ENCODE measurements at places on chromosomes 7 and 10.

DNA sequence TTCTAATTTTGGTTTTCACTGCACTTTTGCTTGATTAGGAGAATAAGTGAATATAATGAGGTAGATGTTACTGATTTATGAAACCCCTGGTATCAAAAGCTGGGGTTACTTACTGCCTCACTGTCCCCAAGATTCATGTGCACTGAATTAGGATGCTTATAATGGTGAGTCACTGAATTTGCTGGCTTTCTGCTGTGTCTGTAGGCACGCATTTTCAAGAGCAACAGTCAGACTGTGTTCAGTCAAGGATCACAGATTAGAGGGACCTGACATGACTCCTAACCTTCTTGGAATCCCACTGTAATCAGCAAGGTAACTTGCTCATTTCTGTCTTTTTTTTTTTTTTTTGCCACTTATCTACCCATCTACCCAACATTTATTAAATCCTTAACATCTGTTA is 59.7 kb downstream of the GPR85 start:
- no peak for DNase-seq

DNA sequence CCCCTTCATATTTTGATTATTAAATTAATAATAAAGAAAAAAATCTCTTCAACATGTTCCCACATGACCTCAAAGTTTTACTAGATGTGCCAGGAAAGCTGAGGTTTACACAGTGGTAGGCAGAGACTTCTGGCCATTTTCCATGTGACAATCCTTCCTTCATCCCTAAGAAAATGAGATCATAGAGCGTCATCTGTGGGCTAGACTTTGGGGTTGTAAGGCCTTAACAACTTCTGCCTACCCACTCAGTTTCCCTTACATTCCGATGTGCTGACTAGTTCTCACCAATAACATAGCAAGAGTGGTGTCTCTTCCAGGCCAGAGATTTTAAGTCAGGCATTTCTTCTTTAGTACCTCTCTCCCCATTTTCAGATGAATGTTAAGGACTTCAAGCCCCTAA is 171.1 kb upstream of the PHF14 start:
- no peak for DNase-seq

GRCh38 chr7:25863005-25863728 is 288.8 kb upstream of the NFE2L3 start:
- peak; percentile 19 for DNase-seq

DNA sequence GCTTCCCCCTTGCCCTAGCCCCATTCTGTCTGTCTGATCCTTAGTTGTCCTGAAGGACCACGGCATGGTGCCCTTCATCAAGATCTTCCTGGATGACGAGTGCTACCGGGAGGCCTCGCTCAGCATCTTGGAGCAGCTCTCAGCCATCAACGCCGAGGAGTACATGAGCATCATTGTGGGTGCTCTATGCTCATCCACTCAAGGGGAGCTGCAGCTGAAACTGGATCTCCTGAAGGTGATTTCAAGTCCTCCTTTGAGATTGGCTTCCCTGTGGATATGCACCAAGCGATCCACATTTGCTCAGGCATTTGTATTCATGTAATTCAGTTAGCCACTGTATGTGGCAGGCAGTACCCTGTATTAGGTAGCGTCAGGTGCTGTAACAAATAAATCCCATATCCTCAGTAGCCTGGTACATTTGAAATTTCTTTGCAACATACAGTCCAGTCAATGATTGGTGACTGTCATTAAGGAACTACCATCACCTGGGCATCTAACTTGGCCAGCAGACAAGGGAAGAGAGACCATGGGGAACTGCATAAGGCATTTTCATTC is 51.2 kb downstream of the WDFY4 start:
- DNase-seq: no peak

DNA sequence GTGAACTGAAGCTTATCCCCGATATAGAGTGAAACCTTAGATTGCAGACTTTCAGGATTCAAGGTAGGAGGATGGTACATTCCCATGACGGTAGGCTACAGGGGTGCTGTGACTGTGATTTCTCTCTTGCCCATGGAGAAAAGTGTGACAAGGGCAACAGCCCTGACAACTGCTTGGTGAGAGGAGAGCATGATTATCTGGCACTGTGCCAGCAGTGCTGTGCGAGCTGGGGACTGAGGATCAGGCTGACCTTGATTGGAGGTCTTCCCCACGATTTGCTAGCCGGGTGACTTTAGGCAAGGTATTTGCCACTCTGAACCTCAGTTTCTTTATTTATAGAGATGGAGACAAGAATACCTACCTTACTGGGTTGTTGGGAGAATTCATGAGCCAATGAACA is 229.5 kb downstream of the PTEN start:
- peak; percentile 27 for DNase-seq

DNA sequence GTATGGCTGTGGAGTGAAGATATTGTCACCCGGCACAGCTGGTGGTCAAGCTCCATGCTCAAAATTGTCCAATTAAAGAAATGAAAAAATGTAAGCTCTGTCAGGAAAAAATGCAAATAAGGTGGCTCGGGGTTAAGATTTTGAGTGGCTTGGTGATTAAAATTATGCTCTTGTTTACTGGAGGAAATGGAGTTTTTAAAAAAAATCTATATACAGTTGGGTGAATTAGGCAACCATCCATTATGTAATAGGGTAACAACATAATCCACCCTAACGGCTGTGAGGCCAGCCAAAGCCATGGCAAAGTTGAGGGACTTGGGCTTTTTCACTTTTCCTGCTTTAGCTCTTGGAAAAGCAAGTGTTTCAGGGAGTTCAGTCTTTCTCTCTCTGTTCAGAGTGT is 260.8 kb upstream of the HABP2 start:
- DNase-seq: no peak

- no peak for DNase-seq
Measured at GRCh38 chr7:44057849-44058758, 7.3 kb downstream of the PGAM2 start.

DNA sequence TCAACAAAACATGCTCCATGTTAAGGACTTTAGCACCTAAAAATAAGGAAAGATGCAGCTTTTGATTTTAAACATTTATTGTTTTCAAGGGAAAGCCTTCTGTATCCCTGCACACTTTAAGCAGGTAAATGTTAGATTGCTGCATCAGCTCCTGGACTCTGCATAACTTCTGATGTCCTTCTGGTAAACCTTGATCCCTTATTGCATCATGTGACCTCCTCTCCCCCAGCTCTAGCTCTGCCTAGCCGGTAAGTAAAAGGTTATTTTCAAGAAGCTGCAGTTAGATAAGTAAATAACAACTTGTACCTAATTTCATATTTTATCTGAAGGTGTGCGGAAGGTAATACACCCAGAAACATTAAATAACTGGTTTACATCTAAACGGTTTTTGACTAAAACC is 37.5 kb downstream of the PDK4 start:
- peak; percentile 76 for DNase-seq

DNA sequence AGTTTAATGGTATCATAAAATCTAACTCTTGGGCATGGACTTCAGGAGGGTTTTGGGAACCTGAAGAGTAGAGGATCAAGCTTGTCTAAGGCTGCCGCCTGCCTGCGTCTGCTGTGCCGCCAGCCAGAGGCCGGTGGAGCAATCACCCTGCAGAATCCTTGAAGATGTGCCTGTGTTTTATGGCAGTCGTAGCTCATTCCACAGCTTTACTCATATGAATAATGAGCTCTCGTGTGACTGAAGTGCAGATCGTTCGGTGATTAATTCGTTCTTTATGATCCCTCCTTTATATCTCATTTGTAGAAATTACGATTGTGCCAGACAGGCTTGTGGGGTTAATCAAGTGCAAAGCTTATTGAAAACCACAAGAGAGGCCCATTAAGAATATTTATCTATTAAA is 100.8 kb downstream of the ACTR3B start:
- no peak for DNase-seq

- DNase-seq: no peak
Measured at GRCh38 chr10:58546722-58547445, 34.2 kb downstream of the BICC1 start.

GRCh38 chr10:29773675-29774091 is 138.9 kb upstream of the SVIL start:
- no peak for DNase-seq

DNA sequence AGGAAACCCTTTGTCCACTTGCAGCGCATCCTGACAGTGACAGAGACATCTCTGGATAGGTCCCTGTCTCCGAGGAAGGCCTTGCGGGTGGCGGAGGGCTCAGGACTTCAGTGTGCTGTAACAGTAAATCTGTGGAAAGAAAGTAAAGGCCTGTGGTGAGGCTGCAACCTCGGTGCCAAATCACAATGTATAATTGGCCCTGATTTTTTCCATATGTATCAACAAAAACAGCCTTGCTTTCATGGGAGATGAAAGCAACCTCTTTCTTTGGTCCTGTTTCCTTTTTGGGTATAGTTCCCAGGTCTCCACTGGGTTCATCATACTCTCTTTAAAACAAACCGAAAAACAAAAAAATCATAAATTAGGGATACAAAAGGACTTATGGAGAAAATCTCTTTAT is 110.9 kb upstream of the BMPER start:
- DNase-seq: no peak

- DNase-seq: no peak
Measured at GRCh38 chr10:58796824-58797223, 284.2 kb downstream of the BICC1 start.

- DNase-seq: no peak
Measured at GRCh38 chr10:121497513-121498470, 100.5 kb downstream of the FGFR2 start.

DNA sequence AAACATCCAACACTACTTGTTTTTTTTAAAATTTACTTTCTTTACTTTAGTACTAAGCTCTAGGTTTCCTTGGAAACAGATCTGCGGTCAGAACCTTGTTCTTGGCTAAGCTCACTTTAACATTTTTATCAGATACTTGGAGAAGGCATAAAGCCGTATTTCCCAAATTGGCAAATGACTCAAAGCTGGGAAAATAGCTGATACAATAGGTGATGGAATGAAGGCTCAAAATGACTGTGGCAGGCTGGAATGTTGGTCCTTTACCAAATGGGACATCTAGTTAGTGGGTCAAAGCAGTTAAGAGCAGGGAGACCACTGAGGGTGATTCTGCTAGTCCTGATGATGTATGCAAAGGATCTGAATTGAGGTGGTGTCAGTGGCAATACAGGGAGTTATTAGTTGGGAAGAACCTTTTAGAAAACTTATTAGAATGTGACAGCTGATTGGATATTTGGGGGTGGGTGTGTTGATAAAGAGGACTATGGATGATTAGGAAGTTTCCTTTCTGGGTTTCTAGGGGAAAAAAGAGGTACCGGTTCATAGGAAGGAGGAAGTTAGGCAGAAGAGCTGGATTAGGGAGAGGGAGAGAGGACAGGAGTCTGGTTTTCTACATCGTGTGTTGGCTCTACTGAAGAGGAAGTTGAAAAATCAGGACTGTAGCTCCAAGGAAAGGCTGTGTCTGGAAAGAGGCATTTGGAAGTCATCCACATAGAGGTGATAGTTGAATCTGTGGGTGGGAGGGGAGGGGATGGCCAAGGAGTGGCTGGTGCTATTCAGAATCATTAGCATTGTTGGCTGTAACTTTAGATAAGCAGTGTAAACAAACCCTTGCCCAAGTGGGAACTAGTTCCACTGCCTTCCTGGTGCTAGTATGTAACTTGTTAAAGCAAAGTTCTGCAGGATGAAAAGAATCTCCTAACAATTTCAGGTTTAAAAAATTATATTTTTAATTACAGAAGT is 13.1 kb downstream of the PLCE1 start:
- DNase-seq: no peak

GRCh38 chr10:104308439-104308903 is 29.8 kb downstream of the ITPRIP start:
- DNase-seq: no peak

- peak; percentile 72 for DNase-seq
Measured at GRCh38 chr7:47669178-47669891, 87.4 kb upstream of the TNS3 start.

- DNase-seq: no peak
Measured at GRCh38 chr7:22582863-22583622, 83.1 kb upstream of the STEAP1B start.

DNA sequence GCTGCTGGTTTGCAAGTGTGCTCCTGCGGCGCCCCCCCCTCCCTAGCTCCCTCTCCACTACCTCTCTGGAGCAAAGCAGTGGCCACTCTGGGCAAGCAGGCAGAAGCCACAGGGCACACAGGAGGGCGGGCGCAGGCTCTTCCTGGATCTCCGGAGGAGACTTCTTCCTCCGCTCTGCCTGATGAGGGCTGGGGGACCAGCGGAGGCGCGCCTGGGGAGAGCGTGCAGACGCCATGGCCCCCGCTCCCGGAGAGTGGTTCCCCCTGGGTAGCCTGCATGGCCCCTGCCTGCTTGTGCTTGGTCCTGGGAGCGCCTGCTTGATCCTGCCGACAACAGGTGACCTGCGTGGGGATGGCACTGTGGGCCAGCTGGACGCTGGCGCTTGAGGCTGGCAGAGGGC is 29.0 kb downstream of the ANKMY2 start:
- no peak for DNase-seq

DNA sequence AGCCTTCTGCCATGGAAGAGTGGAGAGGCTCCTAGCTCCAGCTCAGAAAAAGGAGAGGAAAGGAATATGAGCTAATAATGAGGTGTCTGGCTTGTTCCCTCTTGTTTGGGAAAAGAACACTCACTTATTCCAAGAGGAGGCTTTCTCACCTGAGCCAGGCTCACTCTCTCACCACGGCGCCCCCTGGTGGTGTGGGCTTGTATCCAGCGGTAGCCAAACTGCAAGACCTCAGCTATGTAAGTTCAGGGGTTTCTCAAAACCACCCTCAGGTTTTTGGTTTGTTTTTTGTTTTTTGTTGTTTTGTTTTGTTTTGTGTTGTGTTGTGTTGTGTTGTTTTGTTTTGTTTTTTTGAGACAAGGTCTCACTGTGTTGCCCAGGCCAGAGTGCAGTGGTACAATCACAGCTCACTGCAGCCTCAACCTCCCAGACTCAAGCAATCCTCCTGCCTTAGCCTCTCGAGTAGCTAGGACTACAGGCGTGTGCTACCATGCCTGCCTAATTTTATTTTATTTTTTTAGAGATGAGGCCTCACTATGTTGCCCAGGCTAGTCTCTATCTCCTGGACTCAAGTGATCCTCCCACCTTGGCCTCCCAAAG is 124.0 kb downstream of the TMEM130 start:
- peak; percentile 85 for DNase-seq

GRCh38 chr10:3411044-3411443 is 238.5 kb upstream of the PITRM1 start:
- DNase-seq: no peak

GRCh38 chr7:141275350-141275749 is 201.5 kb downstream of the TMEM178B start:
- no peak for DNase-seq

GRCh38 chr7:121211253-121211652 is 117.5 kb upstream of the WNT16 start:
- DNase-seq: no peak

GRCh38 chr10:92239600-92240288 is 51.1 kb downstream of the CPEB3 start:
- no peak for DNase-seq

GRCh38 chr10:23918090-23918723 is 290.7 kb upstream of the KIAA1217 start:
- no peak for DNase-seq

- peak; percentile 60 for DNase-seq
Measured at GRCh38 chr10:3239066-3239919, 66.7 kb upstream of the PITRM1 start.

DNA sequence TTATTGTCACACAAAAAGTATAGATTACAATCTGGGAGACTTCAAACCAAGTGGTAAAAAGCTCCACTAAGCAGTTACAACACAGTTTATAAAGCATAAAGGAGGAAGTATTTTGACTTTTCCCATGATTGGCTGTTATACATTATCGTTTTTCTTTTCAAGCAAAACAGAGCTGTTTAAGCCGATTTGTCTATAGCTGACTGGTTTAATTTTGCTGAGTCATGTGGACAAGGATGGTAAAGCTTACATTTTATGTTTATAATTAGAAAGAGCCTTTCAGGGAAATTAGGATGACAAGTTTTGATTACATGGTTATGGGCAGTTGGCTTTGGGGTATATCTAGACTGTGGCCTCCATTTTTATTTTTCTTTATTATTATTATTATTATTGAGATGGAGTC is 152.5 kb upstream of the STK17A start:
- peak; percentile 59 for DNase-seq
